ENCODE measurements at places on chromosomes 12 and 14.

DNA sequence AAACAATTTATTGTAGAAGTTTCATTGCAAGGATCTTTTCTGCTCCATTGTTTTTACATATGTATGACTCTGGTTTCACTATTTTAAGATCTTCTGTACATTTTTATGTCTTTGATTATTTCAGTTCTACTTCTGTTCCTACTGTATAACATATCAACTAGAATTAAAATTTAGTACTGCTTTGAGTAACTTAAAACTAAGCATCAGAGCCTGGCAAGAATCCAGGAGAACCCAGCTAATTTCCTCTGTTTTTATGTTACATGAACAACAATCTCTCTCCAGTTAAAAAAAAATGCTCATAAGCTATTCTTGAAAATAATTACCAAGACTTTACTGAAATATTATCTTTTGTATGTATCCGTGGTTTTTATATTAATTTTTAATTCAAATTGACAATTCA is 370.7 kb downstream of the TMTC2 start:
- DNase-seq = no peak

DNA sequence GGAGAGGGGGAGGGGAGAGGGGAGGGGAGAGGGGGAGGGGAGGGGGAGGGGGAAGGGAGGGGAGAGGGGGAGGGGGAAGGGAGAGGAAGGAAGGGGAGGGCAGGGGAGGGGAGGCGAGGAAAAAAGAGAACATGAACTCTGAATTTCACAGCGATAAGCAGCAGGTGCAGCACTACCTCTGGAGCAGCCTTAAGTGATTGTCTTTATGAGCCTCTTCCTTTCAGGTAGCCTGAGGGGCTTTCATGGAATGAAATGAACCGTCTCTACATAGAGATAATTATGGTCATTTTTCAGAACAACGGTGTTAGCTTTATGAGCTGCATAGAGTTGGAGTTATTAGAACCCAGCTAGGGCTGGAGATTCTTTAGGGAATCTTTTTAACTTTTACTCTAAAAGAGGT is 18.1 kb upstream of the PTCSC3 start:
- DNase-seq = no peak

DNA sequence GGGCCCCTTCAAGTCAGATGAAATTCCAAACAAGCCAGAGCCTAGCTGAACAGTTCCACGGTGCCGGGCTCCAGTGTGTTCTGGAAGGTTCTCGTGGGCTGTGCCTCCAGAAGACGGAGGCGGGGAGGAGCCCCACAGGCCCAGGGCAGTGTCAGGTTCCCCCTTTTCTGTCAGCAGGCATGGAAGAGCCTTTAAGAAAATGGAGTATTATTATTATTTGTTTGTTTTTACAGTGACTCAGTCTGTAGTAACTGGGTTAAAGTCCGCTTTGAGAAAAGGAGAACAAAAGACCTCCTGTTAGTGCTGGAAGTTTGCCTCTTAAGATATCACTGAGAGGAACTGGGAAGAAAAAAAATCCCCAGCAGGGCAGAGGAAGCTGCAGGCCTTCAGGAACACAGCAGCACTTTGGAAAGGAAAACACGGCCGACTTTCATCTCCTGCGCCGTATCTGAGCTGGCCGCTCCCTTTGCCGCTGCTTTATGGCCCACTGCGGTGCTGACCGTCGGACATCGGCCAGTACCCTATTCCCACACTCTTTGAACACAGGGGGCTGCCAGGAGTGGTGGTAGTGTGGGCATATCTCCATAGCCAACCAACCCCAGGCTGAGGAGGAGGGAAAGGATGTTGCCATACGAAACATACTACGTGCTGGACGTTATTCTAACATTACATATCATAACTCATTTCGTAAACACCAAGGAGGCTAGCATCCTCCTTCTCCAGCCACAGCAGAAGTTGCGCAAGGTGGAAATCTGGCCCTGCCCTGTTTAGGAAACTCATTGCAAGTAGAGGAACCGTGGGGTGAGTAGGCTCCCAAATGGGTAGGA is 194.0 kb downstream of the ZFP36L1 start:
- DNase-seq = no peak

- no peak for DNase-seq
Measured at GRCh38 chr14:59849411-59850130, 21.0 kb downstream of the RTN1 start.

DNA sequence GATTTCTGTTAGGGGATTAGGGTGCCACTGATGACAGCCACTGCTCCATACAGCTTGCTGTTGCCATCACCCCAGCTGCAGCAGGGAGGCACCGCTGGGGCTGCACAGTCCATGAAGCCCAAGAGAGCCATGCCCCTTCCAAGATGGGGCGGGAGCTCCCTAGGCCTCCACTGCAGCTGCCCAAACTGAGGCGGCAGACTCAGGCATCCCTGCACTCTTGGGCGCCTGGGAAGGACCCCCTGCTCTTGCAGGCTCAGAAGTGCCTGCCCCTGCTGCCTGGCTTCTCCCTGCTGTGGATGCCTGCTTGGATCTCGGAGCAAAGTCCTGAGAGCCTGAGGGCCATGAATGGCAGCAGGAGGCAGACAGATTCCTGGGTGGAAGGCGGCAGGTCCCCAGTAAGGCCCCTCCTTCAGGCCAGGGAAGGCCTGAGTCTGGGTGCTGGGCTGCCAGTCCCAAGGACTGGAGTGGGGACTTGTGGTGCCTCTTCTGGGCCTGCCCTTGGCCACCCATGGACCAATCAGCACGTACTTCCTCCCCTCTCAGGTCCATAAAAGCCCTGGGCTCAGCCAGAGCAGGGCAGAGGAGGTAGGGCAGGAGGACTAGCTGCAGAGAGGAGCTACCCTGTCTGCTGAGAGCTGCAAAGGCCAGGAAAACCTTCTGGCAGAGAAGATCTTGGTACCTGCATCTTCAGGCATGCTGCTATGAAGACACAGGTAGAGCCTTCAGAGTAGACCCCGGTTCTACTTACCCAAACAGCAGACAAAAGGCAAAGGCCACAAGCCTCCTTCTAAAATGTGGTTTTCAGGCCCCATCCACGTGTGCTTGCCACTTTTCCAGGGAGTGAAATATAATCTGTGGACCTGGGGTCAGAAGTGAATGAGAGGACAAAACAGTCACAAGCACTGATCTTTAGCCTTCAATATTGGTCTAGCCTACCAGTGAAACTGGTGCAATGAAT is 30.0 kb upstream of the STK38L start:
- DNase-seq = no peak

- DNase-seq = no peak
Measured at GRCh38 chr14:24876996-24877395, 173.0 kb downstream of the STXBP6 start.

- no peak for DNase-seq
Measured at GRCh38 chr14:102579696-102580549, 12.5 kb upstream of the RCOR1 start.
